Stimulated activated CD4-positive, alpha-beta T cell treated with anti-CD3 and anti-CD28 coated beads, Interleukin-1b, Interleukin-23, amount 100 ng/mL, for 1 hour (primary cell): ENCODE measurements at places on chromosomes 12 and 14.

GRCh38 chr14:51845811-51846210 is 14.6 kb upstream of the GNG2 start:
- DNase-seq: no peak

DNA sequence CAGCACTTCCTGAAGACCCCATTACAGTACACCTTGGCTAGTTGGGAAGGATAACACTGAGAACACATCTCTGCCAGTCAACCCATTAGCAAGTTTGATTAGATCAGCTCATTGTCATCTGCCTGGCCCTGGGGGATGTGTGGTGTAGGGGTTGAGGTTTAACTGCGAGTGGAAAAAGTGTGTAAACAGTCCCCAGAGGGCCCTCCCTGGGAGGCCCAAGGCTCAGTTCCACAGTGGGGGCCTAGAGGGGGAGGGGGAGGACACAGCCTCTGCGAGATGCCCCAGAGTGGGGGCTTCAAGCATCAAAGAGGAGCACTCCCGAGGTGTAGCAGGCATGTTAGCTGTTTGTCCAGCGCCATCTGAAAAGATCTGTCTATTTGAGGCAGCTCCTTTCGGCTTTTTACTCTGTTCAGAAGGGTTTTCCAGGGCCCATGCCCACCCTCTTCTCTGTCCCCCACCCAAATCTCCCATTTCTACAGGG is 344 bp downstream of the LPAR5 start:
- no peak for DNase-seq

DNA sequence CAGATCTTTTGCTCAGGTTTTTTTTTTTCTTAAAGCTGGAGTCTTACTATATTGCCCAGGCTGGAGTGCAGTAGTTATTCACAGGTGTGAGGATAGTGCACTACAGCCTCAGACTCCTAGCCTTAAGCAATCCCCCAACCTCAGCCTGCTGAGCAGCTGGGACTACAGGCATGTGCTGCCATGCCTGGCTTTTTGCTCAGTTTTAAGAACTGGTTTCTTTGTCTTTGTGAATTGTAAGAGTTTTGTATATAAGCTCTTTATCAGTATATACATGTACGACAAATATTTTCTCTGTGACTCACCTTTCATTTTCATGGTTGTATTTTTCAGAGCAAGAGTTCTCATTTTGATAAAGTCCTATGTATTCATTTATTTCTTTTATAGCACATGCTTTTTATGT is 33.3 kb upstream of the C2CD5 start:
- no peak for DNase-seq

GRCh38 chr12:105341010-105341409 is 10.5 kb downstream of the C12orf75 start:
- DNase-seq: no peak

DNA sequence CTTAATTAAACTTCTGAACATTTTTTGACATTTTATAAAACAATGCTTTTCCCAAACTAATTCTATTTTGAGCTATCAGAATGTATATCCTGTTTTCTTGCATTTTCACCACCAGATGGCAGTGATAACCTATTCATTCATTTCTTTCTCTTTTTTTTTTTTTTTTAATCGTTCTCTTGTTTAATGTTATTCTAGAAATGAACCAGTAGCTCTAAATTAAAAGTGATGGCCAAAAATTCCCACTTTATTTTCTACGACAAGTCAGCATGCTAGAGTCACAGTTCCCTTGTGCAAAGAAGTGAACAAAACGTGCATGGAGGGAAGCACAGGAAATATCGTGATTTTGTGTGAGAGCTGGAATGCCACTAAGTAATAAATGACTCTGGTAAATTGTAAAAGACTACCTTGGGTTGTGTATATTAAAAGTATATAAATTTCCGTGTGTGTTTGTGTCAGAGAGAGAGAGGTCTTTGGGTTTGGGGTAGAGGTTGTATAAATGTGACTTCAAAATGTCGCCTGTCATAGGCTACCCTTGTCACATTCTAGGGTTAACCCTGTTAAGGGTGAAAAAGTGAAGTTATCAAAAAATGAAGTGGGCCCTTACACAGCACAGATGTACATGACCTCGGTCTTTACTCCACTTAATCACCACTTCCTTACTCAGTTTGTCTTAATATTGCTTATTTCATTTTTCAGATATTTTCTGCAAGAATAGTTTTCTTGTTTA is 40.4 kb upstream of the LDHB start:
- no peak for DNase-seq

GRCh38 chr14:72723858-72724530 is 169.9 kb downstream of the DPF3 start:
- no peak for DNase-seq

GRCh38 chr12:18591473-18591872 is 146.3 kb downstream of the PLCZ1 start:
- DNase-seq: no peak

DNA sequence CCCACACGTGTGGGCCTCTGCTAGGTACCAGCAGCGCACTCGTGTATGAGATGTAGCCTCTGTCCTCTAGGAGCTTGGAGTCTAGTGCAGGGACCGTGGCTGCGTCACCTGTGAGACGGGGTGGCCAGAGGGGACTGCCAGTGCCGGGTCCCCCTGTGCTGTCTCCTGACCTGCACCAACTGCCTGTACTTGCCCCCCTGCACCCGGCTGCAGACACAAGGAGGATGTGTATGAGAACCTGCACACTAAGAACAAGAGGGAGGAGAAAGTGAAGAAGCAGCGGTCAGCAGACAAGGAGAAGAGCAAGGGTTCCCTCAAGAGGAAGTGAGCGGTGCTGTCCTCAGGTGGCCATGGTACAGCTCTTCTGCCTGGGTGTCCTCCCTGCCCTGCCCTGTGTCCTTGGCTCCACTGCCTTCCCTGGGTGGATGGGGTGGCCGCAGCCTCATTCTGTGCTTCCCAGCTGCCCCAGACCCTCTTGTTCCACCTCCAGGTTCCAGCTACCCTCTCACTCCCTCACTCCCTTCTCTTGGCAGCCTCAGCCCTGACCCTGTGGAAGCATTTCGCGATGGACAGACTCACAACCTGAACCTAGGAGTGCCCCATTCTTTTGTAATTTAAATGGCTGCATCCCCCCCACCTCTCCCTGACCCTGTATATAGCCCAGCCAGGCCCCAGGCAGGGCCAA is 9.6 kb downstream of the PTPN6 start:
- DNase-seq: no peak

DNA sequence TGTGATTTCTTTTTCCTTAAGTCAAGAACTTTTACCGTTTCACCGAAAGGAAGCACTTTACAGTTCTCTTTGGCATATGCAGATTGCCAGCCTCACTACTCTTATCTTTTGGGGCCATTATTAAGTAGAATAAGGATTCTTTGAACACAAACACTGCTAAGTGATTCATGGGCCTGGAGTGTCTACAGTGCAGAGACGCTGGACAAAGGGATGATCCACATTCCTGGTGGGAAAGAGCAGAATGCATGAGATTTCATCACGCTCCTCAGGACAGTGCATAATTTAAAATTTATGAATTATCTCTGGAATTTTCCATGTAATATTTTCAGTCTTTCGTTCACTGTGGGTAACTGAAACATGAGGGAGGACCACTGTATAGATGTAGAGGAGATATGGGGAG is 90.2 kb downstream of the TTLL5 start:
- no peak for DNase-seq

- DNase-seq: no peak
Measured at GRCh38 chr14:50523271-50524041, 8.9 kb downstream of the MAP4K5 start.

- DNase-seq: no peak
Measured at GRCh38 chr12:131994589-131994988, 44.8 kb downstream of the EP400 start.

DNA sequence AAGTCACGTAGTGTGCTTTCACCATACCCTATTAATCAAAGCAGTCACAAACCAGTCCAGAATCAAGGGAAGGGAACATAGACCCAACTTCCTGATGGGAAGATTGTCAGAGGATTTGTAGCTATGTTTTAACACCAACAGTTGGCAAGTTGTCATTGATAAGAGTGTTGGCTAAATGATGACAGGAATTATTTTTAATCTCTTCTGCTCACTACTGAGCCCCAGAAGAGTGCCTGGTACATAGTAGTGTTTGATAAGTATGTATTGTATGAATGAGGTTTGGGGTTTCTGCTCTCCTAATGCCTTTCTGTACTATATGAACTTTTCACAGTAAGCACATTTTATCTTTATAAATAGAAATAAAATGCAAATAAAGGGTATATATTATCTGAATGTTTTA is 14.7 kb downstream of the HCFC2 start:
- DNase-seq: no peak

GRCh38 chr12:75944097-75944904 is 87.3 kb downstream of the PHLDA1 start:
- DNase-seq: no peak

DNA sequence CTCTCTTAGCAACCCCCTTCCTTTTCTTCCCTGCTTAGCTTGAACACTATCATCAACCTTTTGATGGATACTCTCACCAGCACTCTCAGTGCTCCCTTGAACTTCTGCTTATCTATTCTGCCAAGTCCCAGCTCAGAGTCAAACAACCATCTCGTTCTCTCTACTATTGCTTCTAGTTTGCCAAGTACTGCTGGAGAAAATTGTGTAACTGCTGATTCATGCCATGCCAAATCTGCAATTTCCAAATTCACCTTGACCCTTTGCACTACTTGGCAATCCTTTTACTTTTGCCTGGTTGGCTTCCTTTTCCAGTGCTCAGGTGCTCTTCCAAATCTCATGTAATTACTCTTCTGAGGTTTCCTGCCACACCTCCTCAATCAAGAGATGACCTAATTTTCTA is 2.8 kb upstream of the CCDC196 start:
- no peak for DNase-seq

DNA sequence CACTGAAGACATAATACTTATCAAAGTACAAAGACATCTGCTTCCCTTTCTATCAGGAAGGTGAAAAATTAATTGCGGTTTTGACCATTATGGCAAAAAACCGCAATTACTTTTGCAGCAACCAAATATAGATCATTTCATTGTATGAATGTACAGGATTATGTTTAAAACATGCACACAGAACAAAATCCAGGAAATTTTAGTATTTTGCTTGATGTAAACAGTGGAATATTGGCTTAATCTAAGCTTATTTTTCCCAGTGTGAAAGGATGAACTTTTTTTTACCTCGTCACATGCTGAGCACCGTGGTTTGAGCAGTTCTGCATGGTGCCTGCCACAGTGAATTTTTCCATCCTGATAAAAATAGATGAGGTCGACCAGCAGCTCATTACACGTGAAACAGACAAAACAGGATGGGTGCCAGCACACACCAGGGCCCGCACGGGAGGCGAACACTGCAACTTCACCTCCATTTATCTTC is 121.2 kb downstream of the PRICKLE1 start:
- no peak for DNase-seq

DNA sequence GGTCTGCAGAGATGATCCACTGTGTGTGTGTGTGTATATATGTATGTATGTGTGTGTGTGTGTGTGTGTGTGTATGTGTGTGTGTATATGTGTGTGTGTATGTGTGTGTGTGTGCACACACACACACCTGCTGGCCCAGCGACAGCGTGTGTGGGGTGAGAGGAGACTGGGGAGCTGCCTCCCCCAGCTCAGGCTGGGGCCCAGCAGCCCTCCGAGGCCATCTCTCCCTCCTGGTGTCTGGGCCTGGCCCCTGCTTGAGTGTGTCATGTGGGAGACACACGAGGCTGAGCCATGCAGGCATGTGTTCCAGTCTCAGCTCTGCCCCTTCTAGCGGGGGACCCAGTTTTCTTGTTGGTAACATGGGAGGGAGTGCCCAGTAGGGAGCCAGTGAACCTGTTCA is 10.0 kb upstream of the TNFAIP2 start:
- DNase-seq: no peak

GRCh38 chr12:123270214-123271000 is 1.2 kb downstream of the CDK2AP1 start:
- no peak for DNase-seq

- no peak for DNase-seq
Measured at GRCh38 chr14:104892531-104893434, 27.7 kb downstream of the CEP170B start.

- DNase-seq: no peak
Measured at GRCh38 chr14:101988377-101988776, 24.0 kb downstream of the DYNC1H1 start.

DNA sequence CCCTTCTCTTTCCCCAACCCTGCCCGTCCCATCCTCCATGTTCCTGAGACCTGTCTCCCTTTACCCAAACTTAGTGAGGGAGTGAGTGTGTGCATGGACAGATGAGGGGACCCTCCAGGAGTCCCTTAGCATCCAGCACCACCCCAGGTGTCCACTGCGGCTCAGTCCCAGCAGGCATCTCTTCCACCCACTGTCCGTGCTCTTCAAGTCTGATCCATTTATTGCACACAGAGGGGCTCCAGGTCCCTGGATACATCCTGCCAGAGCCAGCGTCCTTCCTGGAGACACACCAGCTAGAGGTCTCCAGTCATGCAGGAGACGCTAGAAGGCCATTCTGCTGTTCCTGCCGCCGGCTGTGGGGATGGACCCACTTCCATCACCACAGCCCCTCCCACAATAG is 239.2 kb downstream of the ADGRD1 start:
- DNase-seq: no peak

DNA sequence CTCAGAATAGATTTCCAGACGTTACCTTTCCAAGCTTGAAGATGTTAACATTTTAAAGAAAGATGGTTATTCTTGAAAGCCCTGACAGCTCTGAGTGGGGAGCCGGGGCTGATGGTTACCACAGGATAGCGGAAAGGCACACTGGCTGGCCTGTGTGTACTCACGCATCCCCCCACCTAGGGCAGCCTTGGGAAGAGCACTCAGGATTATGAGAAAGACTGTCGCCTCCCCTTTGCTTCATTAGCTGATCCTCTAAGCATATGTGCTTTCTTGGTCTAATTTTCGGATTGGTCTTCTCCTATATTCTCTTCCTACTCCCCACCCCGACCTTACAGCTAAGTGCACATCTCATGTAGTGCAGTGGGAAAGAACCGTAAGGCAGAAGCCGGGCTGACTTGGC is 20.7 kb downstream of the NTF3 start:
- no peak for DNase-seq

DNA sequence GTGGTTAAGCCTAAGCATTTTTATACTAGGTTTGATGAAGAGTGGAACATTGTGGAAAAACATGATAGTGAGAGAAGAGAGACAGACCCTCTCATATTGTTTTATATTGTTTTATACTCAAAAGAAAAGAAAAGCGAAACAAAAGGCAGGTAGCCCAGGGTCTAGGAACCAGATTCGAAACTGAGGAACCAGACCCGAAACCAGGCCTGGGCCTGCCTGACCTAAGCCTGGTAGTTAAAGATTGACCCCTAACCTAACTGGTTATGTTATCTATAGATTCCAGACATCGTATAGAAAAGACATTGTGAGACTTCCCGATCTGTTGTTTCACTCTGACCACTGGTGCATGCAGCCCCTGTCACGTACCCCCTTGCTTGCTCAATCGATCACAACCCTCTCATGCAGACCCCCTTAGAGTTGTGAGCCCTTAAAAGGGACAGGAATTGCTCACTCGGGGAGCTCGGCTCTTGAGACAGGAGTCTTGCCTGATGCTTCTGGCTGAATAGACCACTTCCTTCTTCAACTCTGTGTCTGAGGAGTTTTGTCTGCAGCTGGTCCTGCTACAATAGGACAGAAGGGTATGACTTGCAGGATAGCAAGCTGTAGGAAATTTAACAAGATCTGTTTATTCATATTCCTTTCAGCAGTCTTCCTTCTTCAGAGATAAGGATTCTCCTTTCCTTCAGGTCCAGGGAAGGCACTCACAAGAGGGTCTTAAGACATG is 147.1 kb upstream of the PLEKHA5 start:
- no peak for DNase-seq

GRCh38 chr14:55327179-55327578 is 56.0 kb downstream of the FBXO34 start:
- no peak for DNase-seq
